ENCODE measurements at places on chromosomes 12 and 14.

GRCh38 chr12:22514875-22515274, 29.5 kb downstream of the C2CD5 start:
- DNase-seq: no peak

DNA sequence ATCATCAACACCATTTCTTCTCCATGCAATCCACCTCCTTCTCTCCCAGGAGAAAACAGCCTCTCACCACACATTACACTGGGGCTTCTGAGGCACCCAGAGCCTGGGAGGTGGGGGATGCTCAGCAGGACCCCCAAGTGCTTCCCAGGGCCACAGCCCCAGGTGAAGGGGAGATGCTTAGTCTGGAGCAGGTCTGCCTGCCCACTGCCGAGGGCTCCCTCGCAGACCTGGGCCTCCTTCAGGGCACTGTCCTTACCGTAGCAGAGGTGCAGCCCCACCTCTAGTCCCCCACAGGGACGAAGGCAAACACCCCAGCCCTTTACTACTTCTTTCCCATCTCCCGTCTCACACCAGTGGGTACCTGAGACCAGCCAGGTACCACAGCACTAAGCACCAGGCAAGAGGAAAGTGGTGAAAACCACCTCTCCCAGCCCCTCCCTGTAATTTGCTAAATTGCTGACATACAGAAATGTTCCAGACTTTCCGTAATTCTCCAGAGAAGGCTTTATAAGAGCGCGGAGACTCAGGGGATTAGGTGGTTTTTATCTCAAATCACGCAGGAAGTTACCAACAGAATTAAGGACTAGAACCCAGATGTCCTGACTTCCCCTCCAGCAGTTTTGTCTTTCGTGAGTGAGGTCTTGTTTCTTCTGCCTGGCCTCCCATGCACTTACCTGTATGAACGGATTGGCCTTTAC, 59.0 kb downstream of the PLEKHG3 start:
- DNase-seq: no peak

GRCh38 chr12:44379831-44380230, 496.3 kb downstream of the NELL2 start:
- no peak for DNase-seq

DNA sequence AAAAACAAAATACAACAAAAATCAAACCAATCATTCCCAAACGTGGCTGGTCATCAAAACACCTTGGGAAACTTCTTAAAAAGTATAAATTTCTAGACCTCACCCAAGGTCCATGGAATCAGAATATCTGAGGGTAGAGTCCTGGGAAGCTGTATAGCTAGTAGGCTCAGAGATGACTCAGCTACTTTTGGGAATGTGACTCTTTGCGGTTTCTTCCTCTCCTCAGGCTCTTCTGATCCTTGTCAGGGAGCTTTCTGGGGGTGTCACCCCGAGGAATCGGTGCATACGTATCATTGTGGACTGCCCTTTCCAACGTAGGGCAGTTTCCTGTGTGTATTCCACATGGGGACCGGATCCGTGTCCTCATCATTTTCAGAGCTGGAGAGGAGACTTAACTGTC, 14.8 kb downstream of the JDP2 start:
- peak; percentile 54 for DNase-seq

- DNase-seq: no peak
Measured at GRCh38 chr14:100709289-100710284, 17.1 kb upstream of the DLK1 start.
